ENCODE measurements at places on chromosomes 3 and 15.

- no peak for DNase-seq
Observed at GRCh38 chr3:183815951-183816475, 9.4 kb downstream of the MAP6D1 start.

DNA sequence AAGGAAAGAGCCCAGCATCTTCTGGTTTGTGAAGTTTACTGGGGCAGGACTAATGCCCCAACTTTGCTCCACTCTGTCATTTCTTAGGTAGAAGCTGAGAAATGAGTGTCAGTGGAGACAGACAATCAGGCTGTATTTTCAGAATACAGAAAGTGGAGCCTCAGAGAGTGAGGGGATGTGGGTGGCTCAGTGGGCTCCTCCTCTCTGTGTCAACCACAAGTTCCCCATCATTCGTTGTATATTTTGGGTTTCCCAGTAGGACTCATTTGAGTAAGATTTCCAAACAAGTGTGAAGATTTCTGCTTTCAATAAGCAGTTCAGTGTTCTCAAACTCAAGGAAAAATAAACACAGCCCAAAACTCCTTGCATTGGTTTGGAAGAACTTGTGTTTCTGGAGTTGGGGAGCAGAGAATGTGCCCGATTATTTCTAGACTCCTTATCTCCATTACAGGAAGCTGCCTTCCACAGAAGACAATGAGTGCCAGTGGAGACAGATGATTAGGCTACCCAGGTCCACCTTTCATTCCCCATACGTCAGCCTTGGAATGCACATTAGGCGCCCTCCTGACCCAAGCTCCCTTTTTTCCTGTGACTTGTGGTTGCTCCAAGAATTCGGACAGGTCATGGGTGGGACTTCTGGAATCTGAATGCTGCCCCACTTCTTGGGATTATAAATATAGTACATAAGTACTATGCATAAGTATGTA lies 792.1 kb upstream of the LMCD1 start:
- no peak for DNase-seq

DNA sequence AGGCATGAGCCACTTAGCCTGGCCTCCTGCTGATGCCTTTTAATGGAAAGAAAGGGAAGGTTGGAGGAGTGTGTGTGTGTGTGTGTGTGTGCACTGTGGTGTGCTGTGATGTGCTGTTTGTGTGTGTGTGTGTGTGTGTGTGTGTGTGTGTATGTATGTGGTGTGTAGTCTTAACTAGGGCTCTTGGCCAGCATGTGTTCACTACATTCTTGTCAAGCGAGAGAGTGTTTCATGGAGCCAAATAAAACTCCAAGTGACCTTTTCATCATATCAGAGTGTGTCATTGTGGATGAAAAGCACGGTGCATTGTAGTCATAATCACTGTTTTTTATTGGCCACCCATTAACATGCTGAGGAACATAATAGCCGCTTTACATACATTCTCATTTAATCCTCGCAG lies 30.8 kb upstream of the BHLHE40 start:
- DNase-seq: no peak

- no peak for DNase-seq
Observed at GRCh38 chr3:190031887-190032752, 88.6 kb downstream of the P3H2 start.
